ENCODE measurements at places on chromosomes 11 and 22.

DNA sequence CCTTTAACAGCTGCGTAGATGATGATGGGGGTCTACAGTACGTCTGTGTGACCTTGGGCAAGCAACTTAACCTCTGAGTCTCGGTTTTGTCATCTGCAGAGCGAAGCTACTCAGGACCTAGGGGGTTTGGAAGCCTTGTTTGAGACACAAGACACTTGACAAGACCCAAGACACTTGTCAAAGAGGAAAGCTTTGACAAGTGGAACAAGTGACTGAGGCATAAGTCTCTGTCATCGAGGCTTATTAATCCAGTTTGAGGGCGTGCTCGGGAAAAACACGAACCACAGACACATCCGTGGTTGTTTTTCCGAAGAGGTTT is 732 bp upstream of the PC start:
- DNase-seq = no peak

DNA sequence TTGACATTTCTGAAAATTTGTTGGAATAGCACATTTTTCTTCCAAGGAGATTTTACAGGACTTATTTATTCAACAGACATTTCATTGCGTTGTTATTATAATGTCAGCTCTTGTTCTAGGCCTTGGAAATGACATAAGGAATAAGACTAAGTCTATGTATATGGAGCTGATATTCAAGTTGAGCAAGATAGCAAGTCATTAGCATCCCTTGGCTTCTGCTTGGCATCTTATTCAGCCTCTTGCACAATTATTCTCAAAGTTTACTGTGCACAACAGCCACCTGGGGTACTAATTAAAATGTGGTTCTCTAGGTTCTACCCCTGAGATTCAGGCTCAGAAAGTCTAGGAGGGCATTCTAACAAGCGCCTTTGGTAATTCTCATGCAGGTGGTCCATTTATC is 304.8 kb upstream of the DDI1 start:
- no peak for DNase-seq

GRCh38 chr11:27886857-27887256 is 186.6 kb upstream of the BDNF start:
- DNase-seq = no peak

- DNase-seq = no peak
Measured at GRCh38 chr11:119277660-119278059, 39.3 kb downstream of the MCAM start.

- peak; percentile 51 for DNase-seq
Measured at GRCh38 chr11:65078151-65078550, 5.7 kb downstream of the CDCA5 start.

DNA sequence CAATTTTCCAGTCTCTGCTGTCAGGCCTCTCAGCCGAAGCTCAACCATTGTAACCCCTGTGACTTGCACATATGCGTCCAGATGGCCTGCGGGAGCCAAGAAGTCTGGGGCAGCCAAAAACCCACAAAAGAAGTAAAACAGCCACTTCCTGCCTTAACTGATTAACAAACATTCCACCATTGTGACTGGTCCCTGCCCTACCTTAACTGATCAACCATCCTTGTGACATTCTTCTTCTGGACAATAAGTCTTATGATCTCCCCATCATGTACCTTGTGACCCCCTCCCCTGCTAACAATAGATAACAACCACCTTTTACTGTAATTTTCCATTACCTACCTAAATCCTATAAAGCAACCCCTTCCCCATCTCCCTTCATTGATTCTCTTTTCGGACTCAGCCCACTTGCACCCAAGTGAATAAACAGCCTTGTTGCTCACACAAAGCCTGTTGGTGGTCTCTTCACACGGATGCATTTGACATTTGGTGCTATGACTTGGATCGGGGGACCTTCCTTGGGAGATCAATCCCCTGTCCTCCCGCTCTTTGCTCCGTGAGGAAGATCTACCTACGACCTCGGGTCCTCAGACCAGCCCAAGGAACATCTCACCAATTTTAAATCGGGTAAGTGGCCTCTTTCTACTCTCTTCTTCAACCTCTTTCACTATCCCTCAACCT is 1.3 kb upstream of the NDUFC2 start:
- no peak for DNase-seq

DNA sequence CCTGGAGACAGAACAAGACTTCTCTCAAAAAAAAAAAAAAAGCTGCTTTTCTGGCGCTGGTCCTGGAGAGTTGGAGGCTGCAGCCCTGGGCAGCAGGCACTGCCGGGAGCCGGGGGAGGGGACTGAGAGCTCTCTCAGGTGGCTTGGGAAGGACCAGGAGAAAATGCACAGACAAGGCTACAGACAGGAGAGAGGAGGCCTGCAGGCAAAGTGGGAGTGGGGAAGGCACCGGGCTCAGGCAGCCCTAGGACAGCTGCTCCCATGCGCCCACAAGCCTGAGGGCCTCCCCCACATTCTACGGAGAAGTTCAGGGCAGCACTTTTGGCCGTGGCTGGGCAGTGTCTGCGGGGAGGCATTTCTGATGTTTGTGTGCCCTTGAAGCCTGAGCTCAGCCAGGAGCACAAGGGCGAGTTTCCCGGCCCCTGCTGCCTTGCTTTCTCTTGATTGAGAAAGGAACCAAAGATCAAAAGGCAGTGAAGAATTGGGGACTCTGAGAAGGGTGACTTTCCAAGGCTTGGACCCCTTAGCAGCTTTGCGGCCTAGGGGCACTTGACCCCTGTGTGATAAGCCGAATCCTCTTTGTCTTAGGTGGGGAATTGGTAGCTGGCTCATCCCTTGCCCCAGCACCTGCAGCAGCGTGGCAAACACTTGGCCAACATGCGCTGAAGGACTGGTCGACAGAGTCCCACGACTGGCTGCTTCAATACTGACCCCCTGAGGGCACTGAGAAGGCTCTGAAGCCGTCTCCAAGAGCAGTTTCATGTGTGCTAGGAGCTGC is 35.3 kb downstream of the PPM1F start:
- no peak for DNase-seq

- no peak for DNase-seq
Measured at GRCh38 chr11:121890377-121890776, 225.6 kb downstream of the BLID start.

GRCh38 chr11:82832983-82833382 is 67.2 kb downstream of the PRCP start:
- no peak for DNase-seq

GRCh38 chr11:98564881-98565280 is 455.9 kb upstream of the CNTN5 start:
- no peak for DNase-seq

GRCh38 chr11:70445605-70446004 is 47.3 kb downstream of the CTTN start:
- no peak for DNase-seq

GRCh38 chr11:128686745-128687177 is 7.1 kb upstream of the FLI1 start:
- DNase-seq = peak; percentile 41

DNA sequence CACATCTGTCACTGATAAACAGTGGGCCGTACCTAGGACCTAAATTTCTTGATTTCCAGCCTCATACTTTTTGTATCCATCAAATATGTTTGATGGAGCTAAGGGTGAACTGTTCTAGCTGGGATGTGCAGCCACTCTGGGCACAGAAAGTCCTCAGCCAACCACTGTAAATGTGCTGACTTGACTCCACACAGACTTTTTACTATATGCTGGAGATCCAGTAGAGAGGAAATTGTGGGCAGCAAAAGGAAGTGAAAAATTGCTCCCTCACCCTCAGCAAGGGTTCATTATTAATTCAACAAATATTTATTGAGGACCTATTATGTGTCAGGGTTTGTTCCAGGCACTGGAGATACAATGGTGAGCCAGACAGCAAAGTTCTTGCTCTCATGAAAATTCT is 54.2 kb upstream of the AMPD3 start:
- no peak for DNase-seq

- no peak for DNase-seq
Measured at GRCh38 chr11:117717485-117718314, 79.3 kb downstream of the DSCAML1 start.

DNA sequence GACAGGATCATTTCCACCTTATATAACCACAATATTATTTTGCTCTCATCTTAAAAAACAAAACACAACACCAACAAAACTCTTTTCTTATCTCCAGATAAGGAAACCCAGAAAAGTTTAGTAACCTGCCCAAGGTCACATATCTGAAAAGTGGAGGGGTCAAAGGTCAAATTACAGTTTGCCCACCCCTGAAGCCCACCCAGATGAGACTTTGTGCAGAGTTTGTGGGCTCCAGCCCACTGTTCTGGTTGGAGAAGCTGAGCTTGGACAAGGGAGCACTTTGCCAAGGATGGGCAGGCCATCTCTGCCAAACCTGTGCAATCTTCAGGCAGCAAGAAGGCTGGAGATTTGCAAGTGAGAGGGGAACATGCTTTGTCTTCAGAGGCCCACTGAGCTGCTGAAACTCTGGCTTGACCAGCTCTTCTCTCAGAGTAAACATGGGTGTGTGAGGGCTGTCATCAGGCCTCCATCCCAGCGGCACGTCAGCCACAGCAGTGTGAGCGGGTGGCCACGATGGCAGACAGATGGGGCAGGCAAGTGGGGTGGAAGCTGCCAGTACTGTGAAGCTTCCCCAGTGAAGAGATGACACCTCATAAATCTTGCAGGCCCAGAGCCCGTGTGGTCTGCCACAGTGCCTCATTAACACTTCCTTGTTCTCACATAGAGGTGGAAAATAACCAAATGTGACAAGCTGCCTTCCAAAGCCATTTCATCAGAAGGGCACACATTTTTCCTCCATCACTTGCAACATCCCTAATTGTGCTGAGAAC is 111.8 kb downstream of the CCDC81 start:
- no peak for DNase-seq

GRCh38 chr11:10488121-10488933 is 33.3 kb downstream of the AMPD3 start:
- peak; percentile 50 for DNase-seq

DNA sequence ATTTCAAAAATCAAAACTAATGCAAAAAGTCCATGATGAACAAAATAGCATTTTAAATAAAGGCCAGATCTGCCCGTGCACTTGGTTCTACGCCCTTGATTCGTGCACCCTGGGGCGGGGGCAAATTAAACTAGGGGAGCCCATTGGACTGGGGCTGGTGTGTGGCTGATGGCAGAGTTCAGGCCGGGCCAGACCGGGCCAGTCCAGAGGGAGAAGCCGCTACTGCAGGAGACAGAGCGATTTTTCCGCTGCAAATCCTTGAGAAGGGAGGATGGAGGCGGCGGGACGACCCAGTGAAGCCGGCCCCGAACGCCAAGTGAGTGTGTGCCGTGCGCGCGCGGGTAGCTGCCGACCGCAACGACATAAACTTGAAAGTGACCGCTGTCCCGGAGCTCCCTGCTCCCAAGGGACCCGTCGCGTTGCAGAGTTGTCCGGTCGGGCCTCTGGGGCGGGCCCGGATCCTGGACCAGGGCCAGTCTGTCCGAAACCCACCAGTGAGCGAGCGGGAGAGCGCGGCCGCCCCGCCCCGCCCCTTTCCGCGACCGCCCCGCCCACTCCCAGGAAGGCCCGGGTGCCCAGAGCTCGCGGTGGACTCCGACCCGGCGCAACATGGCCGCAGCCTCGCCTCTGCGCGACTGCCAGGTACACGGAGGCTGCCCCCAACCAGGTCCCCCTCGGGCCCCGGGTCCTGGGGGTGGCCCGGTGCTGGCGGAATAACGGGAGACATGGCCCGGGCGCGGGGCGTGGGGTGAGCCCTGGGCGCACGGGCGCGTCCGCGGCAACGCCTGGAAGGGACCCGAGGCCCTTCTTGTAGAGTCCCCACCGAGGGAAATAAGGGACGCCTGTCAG is at the start of gene TTC38:
Gene TTC38, plus strand, starts transcription at position 578 of the 849 bp plus-strand sequence. Its CDS starts 32 bp downstream, at position 610.
- peak; percentile 57 for DNase-seq

DNA sequence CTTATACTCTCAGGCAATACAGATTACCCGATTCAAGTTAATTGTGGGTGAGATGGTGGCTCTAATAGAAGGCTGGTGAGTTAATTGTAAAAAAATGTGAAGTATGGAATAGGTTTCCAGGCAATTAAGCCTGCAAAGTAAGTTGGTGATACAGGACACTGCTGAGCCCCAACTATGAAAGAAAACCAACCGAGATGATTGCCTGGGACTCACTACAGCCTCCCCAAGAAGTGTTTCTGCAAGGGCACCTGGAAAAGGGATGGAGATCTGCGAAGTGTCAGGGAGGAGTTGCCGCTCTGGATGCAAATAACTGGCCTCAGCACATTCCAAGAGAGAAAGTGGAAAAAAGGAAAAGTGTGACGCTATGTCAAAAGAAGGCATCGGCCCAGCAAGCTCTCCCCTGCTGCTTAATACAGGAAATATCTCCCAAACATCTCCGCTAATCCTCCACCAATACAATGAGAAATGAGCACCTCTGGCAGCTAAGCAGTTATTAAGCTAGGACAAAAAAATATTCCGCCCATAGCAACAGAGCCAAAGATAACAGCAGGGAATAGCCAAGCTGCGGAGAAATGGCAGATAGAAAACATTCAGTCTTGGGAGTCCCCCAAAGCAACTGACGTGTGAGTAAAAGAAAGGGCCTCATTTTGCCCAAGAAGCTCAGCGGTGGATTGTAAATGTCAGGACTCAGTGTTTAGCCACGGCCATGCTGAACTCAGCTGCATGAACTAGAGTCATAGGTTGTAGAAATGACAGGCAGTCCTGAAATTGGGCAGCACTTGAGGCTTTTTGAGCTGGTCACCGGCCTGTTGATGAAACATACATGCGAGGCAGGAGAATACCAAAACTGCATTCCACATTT is 133.7 kb downstream of the SNX19 start:
- no peak for DNase-seq

GRCh38 chr22:17079572-17079971 is 5.2 kb upstream of the IL17RA start:
- DNase-seq = no peak

DNA sequence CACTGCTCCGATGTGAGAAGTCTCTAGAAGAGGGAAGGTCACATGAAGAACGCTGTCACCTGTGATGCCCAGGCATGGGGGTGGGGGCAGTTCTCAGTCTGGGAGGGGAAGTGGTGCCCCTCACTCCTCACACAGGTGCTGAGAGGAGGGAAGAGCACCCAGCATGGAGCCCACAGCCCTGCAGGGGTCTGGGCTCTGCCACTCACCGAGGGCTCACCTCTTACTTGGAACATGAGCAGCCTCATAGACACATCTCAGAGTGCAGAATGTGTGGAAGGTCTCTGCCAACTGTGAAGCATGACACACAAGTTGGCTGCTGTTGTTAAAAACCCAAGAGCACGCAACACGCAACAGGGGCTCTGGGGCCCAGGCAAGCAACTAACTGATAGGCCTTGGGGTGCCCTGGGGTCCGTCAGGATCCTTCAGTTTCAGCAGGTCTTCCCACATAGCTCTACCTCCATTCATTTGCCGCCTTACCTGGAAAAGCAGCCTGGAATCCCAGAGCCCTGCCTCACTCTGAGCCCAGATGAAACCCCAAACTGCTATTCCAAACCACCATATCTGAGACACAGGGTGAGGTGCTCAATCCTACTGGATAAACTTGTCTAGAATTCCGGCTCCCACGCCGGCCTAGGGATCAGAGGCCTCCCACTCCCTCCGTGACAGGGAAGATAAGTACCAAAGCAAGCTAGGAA is 17.5 kb upstream of the TMPRSS4 start:
- DNase-seq = no peak

- no peak for DNase-seq
Measured at GRCh38 chr22:19559324-19559811, 35.2 kb upstream of the CLDN5 start.

GRCh38 chr11:108616549-108616948 is 23.0 kb upstream of the EXPH5 start:
- DNase-seq = no peak

GRCh38 chr11:87180742-87181141 is 143.0 kb downstream of the TMEM135 start:
- DNase-seq = no peak
